Stimulated activated CD8-positive, alpha-beta memory T cell treated with anti-CD3 and anti-CD28 coated beads, Interleukin-15, amount 100 ng/mL, for 48 hours (primary cell): ENCODE measurements at places on chromosomes 2 and 18.

GRCh38 chr2:209424199-209424701 lies 403 bp downstream of the MAP2 start:
- DNase-seq: no peak

- DNase-seq: no peak
Observed at GRCh38 chr2:177192788-177193187, 19.8 kb upstream of the HNRNPA3 start.

GRCh38 chr2:45957533-45958227 lies 306.2 kb downstream of the PRKCE start:
- no peak for DNase-seq

DNA sequence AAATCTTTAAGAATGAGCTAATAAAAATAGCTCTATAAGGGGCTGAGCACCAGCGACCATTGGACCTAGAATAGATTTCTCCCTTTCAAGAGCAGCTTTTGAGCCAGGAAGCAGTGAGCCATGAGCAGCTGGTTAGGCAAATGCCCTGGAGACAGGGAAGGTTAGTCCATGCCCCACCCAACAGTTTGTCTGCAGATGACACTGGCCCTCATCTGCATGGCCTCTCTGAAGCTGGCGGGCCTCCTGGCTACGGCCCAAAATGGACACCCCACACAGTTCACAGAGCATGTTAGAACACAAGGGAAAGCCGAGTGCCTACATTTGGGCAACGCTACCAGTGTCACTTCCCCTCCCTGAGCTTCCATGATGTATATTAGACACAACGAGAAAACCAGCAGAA lies 201.1 kb downstream of the MGAT5 start:
- DNase-seq: no peak

DNA sequence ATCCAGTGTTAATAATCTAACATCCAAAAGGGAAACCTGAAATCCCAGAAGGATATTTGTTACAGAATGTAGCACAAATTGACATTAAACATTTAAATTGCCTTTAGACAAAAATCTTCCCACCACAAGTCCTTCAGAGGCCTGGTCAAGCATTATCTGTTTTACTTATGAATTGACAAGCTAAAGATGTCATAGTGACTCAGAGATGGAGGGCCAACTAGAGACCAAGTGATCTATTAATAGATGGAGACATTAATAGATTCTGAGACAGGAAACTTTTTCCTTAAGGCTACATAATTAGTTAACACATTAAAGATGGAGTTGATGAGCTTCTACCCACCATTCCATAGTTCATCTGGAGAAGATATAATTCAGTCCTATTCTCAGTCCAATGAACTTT lies 526.2 kb downstream of the IRS1 start:
- no peak for DNase-seq

- no peak for DNase-seq
Observed at GRCh38 chr2:176291809-176292283, 22.6 kb downstream of the MTX2 start.

GRCh38 chr2:35099342-35099741 lies 1256.2 kb upstream of the CRIM1 start:
- no peak for DNase-seq

GRCh38 chr2:230770804-230771203 lies 58.2 kb downstream of the CAB39 start:
- DNase-seq: no peak

DNA sequence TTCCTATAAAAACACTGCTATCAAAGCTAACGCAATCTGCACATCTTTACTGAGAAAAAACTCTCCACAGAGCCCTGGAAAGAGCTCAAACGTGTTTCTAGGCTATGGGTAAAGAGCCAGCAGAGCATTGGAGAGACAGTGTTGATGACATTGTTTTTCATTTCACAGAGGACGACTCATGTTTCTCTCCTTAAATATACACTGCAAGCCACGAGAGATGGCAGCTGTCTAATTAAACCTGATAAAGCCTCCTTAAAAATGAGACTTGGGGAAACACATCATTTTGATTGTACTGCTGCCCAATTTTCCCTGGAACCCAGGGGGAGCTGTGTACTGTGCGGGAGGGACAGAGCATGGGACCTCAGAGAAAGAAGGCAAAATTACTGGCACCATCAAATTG lies 294.3 kb upstream of the SETBP1 start:
- DNase-seq: no peak

- no peak for DNase-seq
Observed at GRCh38 chr2:74104839-74105238, 42.9 kb downstream of the BOLA3 start.

- DNase-seq: no peak
Observed at GRCh38 chr18:63350230-63350629, 16.8 kb downstream of the KDSR start.

GRCh38 chr2:37415128-37415820 lies 70.8 kb downstream of the QPCT start:
- DNase-seq: no peak

DNA sequence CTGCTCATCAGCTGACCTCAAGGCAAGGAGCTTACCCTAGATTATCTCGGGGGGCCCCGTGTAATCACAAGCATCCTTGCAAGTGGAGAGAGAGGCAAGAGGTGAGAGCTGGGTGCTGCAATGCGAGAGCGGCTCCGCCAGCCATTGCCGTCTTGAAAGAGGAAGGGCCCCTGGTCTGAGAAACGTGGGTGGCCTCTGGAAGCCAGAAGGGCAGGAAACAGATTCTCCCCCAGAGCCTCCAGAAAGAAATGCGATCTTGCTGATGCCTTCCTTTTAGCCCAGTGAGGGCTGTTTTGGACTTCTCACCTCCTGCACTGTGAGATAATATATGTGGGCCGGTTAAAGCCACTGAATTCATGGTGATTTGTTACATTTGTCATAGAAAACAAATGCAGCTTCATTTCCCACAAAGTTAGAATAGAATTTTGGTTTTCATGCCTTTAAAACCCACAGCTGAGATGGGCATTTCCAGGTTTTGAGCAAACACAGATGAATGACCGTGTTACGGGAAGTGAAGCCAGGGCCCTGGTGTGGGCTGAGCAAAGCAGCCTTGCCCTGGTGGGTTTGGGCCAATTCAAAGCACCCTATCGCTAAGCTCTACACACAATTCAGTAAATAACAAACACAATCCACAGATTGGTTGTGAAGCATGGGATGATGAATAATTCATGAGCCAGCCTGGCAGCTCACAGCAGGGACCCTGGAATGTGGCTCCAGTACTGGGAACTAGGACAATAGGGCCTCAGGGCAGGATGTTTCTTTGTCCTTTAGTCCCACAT lies 319.9 kb upstream of the HS6ST1 start:
- no peak for DNase-seq

- no peak for DNase-seq
Observed at GRCh38 chr18:36576339-36576738, 252.5 kb downstream of the TPGS2 start.

DNA sequence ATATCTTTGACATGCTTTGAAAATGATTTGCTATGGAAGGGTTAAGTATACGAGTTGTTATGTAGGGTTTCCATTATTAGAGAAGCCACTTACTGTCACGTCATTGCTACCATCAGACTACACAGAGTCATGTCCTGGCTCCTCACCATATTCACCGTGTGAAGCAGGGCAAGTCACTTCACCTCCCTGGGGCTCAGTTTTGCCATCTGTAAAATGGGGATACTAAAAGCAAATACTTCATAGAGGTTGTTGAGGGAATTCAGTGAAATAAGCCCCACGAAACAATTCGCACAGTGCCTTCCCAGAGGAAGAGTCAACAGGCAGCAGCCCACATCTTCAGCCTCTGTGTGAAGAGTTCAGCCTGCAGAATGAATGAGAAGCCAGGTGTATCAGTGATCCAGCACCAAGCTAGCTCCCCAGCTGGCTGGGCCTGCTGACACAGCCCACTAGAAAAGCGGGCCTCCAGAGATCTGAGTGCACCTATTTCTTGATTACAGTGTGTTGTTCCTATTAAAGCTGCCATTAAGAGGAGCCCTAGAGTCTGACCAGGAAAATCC lies 3.4 kb downstream of the DIPK1C start:
- DNase-seq: no peak

- no peak for DNase-seq
Observed at GRCh38 chr2:112047537-112048235, 7.4 kb upstream of the TMEM87B start.

- DNase-seq: no peak
Observed at GRCh38 chr2:36374585-36374984, 19.0 kb downstream of the CRIM1 start.

DNA sequence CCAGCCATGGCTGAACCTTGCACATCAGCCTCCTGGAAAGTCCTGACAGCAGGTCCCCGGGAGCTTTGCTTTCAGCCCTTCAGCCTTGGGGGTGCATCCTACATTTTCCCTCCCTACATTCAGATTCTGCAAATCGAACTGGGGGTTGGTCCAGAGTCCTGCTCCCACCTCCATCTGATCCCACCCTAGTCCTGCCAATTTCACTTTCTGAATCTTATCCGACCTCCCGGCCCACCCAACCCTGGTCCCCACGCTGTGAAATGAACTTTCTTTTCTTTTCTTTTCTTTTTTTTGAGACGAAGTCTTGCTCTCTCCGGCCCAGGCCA lies 47.8 kb upstream of the ODC1 start:
- no peak for DNase-seq

GRCh38 chr2:103401621-103402020 lies 639.8 kb downstream of the TMEM182 start:
- no peak for DNase-seq

- no peak for DNase-seq
Observed at GRCh38 chr2:176390276-176391147, 121.3 kb downstream of the MTX2 start.
